ENCODE measurements at places on chromosomes 4 and X.

DNA sequence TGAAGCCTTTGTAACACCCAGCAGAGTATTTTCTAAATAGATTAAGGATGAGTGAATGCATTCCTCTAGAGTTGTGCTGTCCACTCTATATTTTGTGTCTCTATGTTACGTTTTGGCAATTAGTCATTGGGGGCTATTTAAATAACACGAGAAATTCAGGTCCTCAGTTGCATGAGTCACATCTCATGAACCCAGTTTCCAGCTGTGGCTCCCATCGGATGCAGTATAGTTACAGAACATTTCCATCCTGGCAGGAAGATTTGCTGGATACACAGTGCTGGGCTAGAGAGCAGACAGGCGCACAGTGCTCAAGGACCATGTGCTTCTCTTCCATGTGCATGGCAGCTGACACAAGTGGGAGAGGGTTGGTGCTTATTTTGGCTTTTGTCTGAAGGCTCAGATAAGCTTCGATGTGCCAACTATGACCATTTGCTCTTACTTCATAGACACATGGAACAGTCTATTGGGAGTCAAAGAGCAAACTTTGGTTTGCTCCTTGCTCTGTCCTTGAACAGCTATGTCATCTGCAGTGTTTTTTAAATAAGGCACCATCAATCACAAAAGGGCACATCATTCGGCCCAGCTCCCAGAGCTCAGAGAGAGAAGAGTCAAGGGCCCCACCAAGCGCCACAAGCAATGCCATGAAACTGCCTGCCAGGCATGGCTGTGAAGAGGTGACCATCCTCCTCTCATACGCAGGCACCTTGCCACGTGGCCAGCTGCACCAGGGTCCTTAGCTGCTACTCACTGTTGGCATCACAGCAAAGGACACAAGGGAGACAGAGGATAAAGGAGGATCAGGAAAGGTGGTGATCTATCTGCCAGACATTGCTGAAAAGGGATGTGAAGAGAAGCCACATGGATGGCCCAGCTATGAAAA lies 8.1 kb upstream of the STS start:
- no peak for DNase-seq

- no peak for DNase-seq
These were observed 15.0 kb downstream of the SHISA3 start for GRCh38 chr4:42412251-42412650.

DNA sequence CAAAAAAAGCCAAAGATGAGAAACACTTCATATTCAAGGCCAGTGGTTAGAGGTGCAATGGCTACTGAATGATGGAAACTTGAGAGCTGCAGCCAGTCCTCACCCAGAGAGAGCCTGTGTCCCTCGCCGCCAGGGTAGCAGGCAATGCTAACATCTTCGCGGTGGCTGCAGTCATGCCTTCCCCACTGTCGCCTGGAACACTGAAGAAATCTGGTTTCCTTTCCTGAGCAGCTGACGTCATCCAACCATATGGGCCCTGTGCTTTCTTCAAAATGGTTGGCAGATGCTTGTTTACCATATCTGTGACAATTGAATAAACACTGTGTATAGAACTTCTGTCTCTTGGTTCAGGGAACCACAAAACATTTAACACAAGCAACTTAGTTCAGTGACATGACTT lies 39.7 kb downstream of the PRSS12 start:
- no peak for DNase-seq

DNA sequence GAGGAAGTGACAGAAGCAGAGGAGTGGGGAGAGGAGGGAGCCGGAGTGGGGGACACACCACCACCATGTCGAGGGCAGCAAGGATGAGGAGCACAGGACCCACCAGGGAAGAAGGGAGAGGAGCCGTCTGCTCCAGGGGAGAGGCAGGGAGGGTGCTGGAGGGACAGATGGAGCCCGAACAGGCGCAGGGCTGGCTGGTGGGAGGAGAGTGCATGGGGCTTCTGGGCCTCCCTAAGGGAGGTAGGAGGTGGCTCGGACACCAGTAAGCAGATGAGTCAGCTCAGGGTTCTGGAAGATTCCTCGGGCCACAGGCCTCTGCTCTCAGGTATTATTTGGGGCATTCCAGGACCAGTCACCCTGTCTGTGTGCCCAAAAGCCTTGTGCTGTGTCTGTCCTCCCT lies 29.8 kb downstream of the ATP2B3 start:
- DNase-seq: no peak

- no peak for DNase-seq
These were observed 864.3 kb upstream of the AGA start for GRCh38 chr4:178306565-178306964.

DNA sequence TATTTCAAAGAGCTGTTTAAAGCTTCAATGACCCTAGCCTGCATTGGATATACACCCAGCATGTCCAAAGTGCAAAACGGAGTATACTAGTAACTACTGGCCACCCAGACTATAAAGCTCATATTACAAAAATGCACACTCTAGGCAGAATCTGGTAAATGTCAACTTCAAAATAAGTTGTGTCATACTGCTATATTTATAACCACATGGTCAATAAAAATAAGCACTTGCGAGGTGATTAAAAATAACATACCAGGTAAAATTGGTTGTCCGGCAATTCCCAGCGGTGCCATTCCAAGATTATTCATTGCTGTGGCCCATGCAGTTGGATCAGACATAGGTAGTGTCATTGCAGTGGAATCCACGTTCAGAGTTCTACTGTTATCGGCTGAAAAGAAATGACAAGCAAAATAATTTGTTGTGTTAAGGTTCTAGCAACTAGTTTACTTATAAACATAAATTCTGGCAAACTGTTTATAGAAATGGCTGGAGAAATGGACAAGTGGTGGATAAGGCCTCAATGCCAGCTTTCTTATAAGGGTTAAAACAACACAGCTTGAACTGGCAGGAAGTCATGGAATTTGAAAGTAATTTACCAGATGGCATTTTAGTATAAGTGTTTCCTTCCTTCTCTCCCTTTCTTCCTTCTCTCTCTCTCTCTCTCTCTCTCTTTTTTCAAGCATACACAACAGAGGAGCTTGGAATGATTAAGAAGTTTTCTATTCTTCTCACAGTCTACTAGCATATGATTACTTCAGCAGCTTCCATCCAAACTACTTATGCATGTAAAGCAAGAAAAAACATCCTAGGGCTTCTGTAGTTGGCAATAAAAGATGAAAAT lies 199.9 kb downstream of the ENOX2 start:
- DNase-seq: no peak

DNA sequence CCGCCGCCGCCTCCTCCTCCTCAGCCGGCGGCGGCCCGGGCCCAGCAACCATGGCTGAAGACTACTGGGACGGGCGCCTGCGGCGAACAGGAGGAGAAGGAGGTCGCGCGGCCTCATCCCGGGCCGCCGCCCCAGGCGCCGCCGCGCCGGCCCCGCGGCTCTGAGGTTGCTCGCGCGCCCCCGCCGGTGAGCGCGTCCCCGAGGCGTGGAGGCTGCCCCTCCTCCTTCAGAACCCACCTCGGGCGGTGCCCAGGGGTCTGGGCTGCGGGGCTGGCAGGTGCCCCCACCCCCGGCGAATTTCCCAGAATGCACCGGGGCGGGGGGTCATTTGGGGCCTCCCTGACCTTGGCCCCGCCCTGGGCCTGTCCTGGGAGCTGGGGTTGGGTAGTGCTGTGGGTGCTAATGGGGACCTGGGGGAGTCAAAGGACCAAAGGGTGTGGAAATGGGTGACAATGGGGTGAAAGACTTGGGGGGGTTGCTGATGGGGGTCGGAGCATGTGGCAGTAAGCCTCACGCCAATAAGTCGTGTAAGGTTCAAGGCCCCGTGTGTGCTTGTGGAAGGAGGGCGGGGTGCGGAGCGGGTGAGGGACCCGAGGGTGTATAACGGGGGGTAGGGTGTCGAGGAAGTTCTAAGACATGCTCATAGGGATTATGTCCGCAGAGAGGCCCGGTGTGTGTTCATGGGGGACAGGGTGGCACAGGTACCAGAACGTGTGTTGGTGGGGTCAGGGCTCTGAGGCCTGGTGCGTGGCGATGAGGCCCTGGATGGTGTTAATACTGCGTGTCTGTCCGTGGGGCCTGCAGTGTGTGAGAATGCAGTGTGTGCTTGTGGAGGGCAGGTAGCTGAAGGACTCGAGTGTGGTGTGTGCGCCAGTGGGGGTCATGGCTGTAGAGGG lies 687 bp downstream of the CDK16 start:
- DNase-seq: no peak

DNA sequence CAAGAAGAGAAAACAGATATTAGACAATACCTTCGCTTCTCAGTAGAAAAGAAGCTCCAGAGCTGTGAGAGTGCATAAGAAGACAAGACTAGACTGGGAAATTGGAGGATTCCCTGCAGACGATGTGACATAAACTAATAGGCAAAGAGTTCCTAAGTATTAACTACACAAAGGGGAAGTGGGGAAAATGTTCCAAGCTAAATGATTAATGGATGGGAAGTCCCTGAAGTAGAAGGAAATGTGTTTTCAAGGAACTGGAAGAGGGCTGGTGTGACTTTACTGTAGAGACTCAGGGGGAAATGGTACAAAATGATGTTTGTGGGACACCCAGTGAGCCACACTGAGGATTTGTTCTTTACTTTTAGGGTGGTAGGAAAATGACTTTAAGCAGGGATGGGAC lies 69.7 kb upstream of the DCLK2 start:
- DNase-seq: no peak

DNA sequence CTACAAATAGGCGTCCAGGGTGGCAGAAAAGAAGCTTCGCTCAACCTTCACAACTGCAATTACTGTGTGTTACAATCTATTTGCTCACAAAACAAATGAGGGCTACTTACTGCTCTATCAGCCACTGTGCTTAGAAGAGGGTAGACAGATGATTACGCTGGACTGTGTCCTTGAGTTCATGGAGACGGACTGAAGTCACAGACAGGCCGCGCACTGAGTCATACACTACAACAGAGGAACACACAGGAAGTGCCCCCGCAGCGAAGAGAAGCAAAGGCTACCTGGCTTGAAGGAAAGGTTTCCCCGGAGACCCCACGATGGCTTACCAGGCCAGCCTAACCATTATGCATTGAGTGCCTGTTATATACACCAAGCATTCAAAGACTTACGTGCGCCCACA lies 25.6 kb downstream of the FAT1 start:
- DNase-seq: no peak

GRCh38 chrX:48776818-48777439 lies 9.5 kb upstream of the GATA1 start:
- no peak for DNase-seq

- DNase-seq: no peak
These were observed 510.6 kb upstream of the DIPK2B start for GRCh38 chrX:45711231-45711630.

- DNase-seq: no peak
These were observed 92.5 kb downstream of the FAM13A start for GRCh38 chr4:88964450-88964849.

DNA sequence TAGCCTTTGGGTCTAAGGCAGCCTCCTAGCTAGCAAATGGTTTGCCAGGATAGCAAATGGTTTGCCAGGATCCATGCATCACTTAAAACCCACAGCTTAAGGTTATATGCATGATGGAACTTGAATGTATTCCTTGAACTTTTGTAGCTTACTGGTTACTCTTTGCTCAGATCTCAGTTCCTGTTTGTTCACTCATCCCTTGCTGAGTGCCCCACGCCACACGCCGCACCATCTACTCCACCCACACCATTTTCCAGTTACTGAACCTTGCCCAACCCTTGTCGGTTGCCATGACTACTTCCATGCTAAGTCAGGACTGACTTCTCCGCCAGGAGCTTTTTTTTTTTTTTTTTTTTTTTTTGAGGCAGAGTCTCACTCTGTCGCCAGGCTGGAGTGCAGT lies 29.5 kb upstream of the XIAP start:
- no peak for DNase-seq

- DNase-seq: no peak
These were observed 5.9 kb downstream of the ETDB start for GRCh38 chrX:135114392-135114791.

- no peak for DNase-seq
These were observed 154.6 kb downstream of the EVC2 start for GRCh38 chr4:5553801-5554200.

DNA sequence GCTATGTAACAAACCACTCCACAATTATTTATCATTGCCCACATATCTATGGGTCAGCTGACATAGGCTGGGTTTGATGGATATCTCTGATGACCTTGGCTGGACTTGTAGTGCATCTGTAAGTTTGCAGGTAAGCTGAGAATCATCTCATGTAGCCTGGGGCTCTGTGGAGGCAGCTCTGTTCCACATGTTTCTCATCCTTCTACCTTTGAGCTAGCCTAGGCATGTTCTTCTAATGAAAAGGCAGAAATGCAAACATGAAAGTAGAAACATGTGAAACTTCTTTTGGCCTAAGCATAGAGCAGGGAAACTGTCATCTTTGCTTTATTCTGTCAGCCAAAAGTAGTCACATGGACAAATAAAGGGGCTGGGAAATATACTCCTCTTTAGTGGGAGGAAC lies 18.2 kb downstream of the MRPL1 start:
- DNase-seq: no peak

- no peak for DNase-seq
These were observed 9.2 kb upstream of the SLC25A43 start for GRCh38 chrX:119389871-119390501.

DNA sequence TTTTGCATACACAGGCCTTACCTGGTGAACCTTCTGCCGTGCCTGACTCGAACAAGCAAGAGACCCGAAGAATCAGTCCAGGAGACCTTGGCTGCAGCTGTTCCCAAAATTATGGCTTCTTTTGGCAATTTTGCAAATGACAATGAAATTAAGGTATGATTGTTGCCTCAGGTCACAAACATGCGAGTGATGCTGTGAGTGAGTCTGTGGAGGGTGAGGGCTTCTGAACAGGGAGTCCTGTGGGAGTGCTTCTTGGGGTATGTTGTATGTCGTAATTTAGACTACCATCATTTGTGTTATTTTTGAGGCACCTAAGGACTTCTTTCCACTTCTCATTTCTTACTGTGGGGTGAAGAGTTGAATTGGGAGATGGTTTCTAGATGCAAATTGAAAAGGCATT lies 32.8 kb downstream of the HTT start:
- DNase-seq: no peak

DNA sequence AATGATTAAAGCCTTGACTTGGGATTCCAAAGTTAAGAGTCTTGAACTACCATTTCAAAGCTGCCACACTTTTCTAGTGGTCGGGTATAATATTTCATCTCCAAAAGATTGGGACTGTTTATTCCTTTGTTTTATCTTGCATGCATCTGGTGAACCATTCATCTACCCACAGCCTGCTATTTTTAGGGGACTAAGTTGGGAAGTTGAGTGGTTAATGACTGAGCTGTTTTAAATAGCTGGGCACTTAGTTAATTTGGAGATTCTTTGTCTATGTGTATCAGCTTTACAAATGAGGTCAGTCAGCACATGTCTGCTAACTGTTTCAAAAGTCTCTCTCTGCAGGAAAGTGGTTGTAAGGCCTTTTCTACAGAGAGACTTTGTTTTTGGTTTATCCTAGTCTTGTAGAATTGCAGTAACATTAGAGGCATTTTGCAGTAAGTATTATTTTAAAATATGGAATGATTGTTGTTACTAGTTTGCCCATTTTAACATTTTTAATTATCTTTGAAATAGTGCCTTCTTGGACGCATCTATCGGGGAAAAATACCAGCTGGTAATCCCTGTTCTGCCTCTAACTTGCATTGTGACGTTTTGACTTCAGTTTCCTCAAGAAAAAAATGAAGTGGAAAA lies 8.2 kb downstream of the BMP2K start:
- no peak for DNase-seq
